ENCODE measurements at places on chromosomes 2 and 18. TPM values are rescaled to one million over a fixed set of nuclear protein-coding genes. Genes with fewer than 3 reads are reported as not detected.
A peak's percentile ranks its signal among the peaks of the same experiment; 100 is the strongest.

DNA sequence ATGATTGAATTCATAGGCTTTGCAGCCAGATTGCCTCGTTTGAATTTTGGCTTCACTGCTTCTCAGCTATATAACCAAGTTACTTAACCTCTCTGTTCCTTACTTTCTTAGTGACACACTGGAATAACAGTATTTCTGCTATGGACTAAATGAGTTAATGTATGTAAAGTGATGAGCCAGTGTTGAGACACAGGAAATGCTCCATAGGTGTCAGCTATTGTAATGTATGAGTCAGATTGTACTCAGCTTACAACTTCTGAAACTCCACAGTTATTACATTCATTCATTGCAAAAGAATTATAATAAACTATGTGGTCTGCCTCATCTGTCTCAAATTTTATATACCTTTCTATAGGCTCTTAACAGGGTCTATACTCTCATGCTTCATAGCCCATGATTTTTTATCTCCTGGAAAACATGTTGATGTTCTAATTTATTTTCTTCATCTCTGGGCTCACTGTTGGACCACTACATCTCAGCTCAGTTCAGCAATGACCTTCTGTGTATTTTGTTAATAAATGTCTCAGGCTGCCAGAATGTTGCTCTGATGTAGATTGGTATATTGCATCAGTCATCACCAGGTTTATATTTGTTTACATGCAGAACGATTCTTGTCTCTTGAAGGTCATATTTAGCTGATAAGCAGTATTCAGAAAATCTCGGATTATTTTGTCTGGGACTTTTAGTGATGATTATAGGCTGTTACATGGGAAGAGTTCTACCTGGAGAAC lies 76.2 kb downstream of the MAP3K20 start:
- H3K27ac ChIP-seq = no peak overlapping the region
- H3K36me3 ChIP-seq = peaks cover 19% of the 10 kb centered on the region
- no peaks in the 10 kb centered on the region for H3K27me3 ChIP-seq
- no peak overlapping the region for H3K4me3 ChIP-seq

Gene ARHGAP25
- 3.4 TPM for total RNA-seq

Gene DLX1
- not detected for total RNA-seq

- no peak overlapping the region for H3K27ac ChIP-seq
- H3K36me3 ChIP-seq = peaks cover 3% of the 10 kb centered on the region
- peaks cover 38% of the 10 kb centered on the region for H3K4me1 ChIP-seq
- DNase-seq = no peak
- no peaks in the 10 kb centered on the region for H3K27me3 ChIP-seq
Observed at GRCh38 chr2:191977754-191978153, 130.9 kb upstream of the CAVIN2 start.

- H3K4me3 ChIP-seq = peak overlapping the region; percentile 88
- peak; percentile 41 for DNase-seq
- peaks cover 70% of the 10 kb centered on the region for H3K27me3 ChIP-seq
- H3K27ac ChIP-seq = no peak overlapping the region
- no peaks in the 10 kb centered on the region for H3K36me3 ChIP-seq
Observed at GRCh38 chr2:152097801-152098495, 896 bp downstream of the CACNB4 start.

Gene NOSTRIN
- total RNA-seq = not detected

GRCh38 chr18:22536558-22536957 lies 118.8 kb upstream of the CTAGE1 start:
- H3K36me3 ChIP-seq = no peaks in the 10 kb centered on the region
- H3K4me1 ChIP-seq = no peaks in the 10 kb centered on the region
- no peak overlapping the region for H3K4me3 ChIP-seq
- no peak for DNase-seq
- H3K27me3 ChIP-seq = no peaks in the 10 kb centered on the region

Gene NOL4
- 1.4 TPM for total RNA-seq

Gene TMEM185B
- total RNA-seq = 9.9 TPM

DNA sequence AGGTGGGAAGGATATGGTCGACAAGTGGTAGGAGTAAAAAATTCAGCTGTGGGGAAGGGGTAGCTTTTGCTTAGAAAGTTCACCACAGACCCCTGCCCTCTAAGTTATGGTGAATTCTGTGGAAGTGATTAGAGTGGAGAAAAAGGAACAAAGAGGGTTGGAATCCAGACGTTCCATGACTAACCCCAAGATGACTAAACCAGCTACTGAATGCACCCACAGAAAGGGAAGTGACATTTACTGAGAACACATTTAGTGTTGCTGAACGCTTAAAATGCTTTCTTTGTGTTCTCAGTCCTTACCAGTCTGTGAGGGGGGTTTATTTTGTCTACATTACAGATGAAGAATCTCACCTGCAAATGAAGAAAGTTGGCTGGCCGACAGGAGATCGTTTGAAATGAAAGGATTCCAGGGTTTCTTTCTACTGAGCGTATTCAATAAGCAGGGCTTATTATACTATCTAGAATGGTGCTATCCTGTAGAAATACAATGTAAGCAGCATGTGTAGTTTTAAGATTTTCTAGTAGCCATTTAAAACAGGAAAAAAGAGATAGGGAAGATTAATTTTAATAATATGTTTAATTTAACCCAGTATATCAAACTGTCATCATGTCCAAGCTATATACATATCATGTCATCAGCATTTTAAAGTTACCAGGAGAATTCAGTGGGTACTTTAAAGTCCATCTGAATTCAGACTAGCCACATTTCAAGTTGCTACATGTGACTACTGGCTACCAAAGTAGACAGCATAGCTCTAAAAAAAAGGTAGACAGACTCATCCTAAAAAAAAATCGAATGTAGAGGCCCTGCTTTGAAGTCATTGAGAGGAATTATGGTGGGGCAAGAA lies 60.1 kb downstream of the LIMS1 start:
- no peak overlapping the region for H3K4me3 ChIP-seq
- no peaks in the 10 kb centered on the region for H3K36me3 ChIP-seq
- H3K4me1 ChIP-seq = peaks cover 35% of the 10 kb centered on the region
- peak overlapping the region; percentile 59 for H3K27ac ChIP-seq

- peaks cover 15% of the 10 kb centered on the region for H3K36me3 ChIP-seq
- peaks cover 3% of the 10 kb centered on the region for H3K27me3 ChIP-seq
- peaks cover 29% of the 10 kb centered on the region for H3K4me1 ChIP-seq
- H3K27ac ChIP-seq = no peak overlapping the region
- H3K4me3 ChIP-seq = no peak overlapping the region
Observed at GRCh38 chr2:73218298-73218697, 4.3 kb downstream of the SMYD5 start.

DNA sequence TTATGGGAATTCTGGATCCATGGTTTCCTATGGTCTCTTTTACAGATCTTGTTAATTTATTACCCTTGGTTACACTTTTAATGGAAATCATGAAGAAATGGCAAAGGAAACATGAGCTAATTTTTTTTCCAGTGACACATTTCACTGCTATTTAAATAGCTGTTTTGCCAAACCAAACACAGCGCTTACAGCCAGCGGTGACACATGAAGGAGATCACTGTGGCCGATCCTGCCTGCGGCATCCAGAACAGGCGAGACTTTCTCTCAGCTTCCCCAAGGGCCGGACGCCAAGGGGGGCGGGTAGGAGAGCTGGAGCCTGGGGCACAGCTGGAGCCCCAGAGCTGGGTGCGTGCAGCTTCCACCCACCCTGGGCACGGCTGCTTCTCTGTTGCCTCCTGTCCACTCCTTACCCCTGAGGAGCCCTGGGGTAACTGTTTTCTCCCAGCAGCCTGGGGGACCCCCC lies 81.4 kb upstream of the PKDCC start:
- DNase-seq = no peak
- H3K36me3 ChIP-seq = no peaks in the 10 kb centered on the region
- H3K27me3 ChIP-seq = no peaks in the 10 kb centered on the region
- H3K27ac ChIP-seq = no peak overlapping the region
- H3K4me1 ChIP-seq = peaks cover 57% of the 10 kb centered on the region

Gene TXNDC2
- 0.09 TPM for total RNA-seq

DNA sequence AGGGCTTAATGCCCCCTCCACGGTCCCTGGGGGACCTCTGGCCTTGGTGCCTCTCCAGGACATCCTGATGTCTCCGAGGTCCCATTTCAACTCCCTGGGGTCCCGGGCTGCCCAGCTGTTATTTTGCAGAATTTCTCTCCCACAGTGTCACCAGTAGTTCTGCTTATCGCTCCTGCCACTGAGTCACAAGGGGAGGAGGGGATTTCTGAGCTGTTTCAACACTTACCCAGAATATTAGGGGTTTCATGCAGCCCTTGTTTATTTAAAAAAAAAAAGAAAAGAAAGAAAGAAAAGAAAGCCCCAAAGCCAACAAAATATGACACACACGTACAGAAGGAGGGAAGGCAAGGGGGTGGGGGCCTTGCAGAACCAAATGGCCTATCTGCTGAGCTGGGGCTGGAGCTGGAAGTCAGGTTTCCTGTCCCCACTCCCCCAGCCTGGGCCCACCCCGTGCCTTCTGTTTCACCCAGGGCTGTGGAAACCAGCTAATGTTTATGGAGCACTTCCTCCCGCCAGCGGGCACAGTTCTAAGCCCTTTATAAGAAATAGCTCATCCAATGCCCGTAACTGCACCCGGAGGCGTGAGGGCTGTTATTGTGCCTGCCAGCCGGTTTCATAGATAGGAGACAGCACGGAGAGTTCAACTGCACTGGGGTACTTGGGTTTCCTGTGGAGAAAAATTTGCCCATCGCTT lies 8.4 kb upstream of the ARID5A start:
- no peaks in the 10 kb centered on the region for H3K36me3 ChIP-seq
- H3K4me1 ChIP-seq = peaks cover 33% of the 10 kb centered on the region
- H3K4me3 ChIP-seq = peak overlapping the region; percentile 61

Gene IL1F10
- total RNA-seq = not detected

Gene GCFC2
- total RNA-seq = 14.4 TPM

Data from WTC11 (cell line).